Stimulated activated CD8-positive, alpha-beta memory T cell treated with anti-CD3 and anti-CD28 coated beads, Interleukin-7, amount 100 ng/mL, for 1 hour (primary cell): ENCODE measurements at places on chromosomes 2 and 18.

DNA sequence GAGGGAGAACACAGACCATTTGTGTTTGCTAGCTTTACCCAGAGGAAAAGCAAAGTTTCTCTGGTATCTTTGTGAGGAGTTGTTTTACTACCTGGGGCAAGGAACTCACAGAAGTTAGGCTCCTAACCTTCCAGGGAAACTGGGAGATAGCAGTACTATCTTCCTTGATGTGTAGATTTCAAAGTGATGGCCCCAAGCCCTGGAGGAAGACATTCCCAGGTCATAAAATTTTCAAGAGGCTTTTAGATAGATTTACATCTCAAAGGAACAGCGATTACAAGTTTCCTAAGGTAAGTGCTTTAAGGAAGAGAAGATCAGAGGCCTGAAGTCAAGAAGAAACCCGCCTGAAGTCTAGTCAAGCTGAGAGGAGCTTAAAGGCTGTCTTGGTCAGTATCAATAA lies 1187.8 kb upstream of the TMEFF2 start:
- no peak for DNase-seq

DNA sequence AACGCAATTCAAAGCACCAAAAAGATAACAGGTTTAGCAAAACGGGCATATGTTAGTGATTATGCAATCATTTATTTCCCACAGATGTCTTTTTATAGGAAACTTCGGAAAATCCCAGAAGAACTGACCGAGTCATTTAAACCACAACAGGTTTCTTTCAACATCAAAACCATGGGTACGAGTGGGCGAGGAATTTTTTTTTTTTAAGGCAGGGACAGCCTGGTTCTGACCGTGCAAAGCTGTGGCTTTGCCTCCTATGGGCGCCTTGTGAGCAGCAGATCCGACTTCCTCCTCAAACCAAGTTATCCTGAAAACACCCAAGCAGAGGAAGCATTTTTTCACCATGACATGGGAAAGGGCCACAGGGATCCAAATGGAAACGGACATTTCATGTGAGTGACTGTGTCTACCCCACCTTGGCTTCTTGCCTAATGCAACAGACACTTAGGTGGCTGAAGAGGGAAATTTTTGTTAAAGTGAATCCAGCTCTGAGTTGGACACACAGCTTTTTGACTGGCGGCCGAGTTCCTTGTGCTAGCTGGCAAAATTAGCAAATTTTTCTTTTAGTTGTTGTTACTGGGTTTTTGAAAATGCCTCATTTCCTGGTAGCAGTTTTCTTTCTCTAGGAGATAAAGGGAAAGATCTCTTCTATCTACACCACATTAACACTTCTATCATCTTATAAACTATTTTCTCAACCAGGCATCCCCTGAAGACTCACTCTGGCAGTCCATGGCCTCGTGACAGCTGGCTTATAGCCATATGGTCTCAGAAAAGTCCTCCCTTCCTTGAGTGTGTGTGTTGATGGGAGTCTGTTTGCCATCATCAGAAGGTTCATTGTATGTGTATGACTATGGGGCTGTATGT lies 487.4 kb upstream of the ZEB2 start:
- no peak for DNase-seq

DNA sequence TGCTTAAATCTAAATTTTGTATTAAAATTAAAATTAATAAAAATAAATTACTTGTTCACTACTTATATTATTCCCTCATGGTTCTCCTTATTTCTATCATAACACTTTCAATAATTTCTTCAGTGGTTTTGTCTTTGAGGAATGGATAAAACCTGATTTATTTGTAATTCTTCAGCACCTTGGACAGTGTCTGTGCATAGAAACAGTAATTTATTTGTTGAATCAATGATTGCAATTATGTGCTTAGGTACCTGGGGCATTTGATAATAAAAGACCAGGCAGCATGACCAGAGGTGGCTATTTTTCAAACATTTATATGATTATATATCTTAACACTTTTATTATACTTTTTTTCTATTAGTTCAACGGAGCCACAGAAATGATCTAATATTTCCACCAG lies 1062.7 kb downstream of the DSC3 start:
- no peak for DNase-seq

DNA sequence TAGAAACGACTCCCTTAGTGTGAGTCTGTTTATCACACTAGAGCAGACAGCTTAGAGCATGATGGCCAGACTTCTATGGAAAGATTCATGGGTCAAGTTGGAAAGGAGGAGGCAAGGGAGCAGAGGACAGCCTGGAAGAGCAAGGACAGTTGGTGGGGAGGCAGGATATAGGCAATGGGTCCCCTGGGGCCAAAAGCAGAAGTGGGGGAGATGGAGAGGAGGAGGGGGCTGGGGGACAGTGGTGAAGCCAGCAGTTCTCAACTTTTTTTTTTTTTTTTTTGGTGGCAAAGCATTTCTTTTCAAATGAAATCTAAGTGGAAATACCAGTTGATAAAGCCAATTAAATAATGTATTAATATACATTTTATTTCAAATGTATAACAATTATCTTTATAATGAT lies 197.9 kb downstream of the HRH4 start:
- DNase-seq: no peak

DNA sequence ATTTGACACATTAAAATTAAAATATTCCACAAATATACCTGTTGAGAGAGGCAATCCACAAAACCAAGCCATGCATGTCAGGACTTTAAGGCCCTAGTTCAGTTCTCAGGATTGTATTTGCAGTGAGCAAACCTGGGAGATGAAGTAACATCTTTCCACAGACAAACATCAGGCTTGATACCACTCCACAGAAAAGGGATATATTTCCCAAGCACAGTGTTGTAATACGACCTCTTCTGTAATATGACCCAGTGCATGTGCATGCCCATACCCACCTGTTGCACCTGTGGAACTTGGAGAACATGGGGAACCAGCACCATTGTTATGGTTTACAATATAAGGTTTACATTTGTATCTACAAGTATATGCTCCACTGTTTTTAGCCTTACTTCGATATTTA lies 184.0 kb downstream of the PDE11A start:
- DNase-seq: no peak

- DNase-seq: no peak
Measured at GRCh38 chr2:71788186-71788525, 334.8 kb downstream of the DYSF start.
